ENCODE measurements at places on chromosomes 3 and 15.

GRCh38 chr15:99253381-99254090, 2.3 kb downstream of the LRRC28 start:
- peak; percentile 13 for DNase-seq

- no peak for DNase-seq
Observed at GRCh38 chr3:122957707-122958689, 69.6 kb downstream of the SEMA5B start.

DNA sequence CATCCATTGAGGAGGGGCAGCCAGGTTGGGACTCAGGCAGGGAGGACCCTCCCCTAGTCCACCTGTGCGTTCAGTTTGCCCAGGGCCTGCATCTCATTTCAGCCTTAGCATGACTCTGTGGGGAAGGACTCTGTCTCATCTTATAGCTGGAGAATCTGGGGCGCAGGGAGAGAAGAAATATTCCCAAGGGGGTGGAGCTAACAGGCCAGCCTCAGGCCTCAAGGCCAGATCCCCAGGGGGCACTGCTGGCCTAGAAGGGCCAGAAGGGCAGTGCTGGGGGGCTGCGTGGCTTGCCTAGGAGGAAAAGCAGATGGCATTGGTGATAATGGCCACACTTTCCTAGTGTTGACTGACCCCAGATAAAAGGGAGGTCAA, 10.9 kb downstream of the AMOTL2 start:
- DNase-seq = no peak

- no peak for DNase-seq
Observed at GRCh38 chr15:62880278-62880677, 162.3 kb upstream of the TPM1 start.

GRCh38 chr3:28244491-28244890, 3.1 kb downstream of the CMC1 start:
- no peak for DNase-seq

DNA sequence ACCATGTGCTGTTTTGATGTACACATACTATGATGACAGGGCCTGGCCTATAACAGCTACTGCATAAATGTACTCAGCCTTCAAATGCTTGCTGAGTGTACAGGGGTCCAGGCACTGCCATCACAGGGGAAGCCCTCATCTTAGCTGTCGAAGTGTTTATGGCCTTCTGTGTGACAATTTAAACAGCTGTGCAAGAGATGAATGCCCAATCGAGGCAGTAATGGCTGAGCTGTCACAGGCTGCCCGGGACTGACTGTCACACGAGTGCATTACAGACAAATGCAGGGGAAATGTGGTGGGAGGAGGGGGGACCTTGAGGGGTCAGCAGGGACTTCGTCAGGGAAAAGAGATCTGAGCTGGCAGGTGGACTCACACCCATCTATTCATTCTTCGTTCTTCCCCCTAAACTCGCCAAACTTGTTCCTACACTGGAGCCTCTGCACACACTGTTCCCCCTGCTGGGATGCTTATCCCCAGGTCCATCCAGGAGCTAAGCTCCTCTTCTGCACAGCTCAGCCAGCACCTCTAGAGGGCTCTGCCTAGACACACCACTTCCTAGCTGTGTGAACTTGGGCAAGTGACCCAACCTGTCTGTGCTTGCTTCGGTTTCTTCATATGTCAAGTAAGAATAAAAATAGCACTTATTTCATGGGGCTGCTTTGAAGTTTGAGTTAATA, 156.2 kb upstream of the IQSEC1 start:
- no peak for DNase-seq

GRCh38 chr3:61227799-61228198, 23.5 kb downstream of the FHIT start:
- no peak for DNase-seq

GRCh38 chr3:122810734-122811133, 15.9 kb downstream of the SLC49A4 start:
- no peak for DNase-seq

DNA sequence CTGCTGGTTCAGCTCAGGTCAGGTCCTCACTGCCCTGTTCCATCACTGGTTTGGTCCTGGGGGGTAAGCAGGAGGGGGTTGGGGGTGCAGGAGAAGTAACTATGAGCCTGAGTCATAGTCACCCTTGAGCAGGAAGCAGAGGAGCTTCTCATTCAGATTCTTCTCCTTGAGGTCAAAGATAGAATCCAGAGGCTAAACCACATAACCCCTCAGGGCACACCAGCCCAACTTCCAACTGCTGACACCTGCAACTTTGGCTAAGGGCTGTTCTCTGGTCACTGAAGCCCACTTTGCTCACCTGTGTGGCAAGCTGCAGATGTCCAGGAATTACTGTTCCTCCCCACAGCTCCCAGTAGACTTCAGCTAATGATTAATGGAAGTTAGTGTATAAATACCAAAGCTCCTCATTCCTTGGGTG, 48.8 kb upstream of the LRRFIP2 start:
- no peak for DNase-seq

DNA sequence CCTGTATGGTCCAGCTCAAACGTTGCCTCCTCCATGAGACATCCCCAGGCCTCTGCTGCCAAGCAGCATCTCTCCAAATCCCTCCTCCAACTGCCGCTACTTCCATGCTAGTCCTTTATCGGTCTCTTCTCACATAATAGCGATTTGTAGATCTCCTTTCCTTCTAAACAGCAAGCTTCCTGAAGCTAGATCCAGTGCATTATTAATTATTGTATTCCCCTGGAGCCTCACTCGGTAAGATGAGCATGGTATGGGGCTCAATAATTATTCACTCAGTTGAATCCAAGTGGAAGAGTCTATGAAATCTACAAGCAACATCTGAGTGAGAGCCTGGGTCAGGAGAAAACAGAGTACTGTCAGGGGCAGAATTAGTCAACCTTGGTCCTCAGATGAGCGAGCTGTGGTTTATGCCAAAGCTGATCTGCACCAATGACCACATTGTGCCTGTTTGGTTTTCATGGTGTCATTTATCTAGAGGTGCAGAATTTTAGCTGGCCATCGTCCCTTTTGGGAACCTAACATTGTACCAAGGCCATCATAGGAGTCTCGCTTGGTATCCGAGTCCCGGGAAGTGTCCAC, 93.8 kb upstream of the UBE2E1 start:
- DNase-seq = no peak

- DNase-seq = no peak
Observed at GRCh38 chr15:24878153-24878552, 76.6 kb upstream of the SNRPN start.

DNA sequence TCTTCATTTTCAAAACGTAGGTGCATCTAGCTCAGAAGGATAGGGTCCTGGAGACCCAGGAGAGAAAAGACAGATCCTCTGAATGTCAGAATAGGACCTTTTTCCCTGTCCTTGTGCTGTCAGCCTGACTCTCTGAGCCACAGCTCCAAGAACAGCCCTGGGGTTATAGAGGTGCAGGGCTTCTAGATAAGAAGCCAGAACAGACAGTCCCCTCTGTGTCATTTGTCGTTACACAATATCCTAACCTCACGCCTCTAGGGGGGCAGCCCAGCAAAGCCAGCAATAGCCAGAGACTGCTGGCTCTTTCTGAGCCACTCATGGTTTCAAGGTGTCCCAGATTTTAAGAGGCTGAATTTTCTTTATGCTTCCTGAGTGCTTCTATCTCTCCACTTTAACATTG, 153.2 kb upstream of the THBS1 start:
- no peak for DNase-seq

- DNase-seq = no peak
Observed at GRCh38 chr3:114111060-114111770, 54.7 kb downstream of the QTRT2 start.

DNA sequence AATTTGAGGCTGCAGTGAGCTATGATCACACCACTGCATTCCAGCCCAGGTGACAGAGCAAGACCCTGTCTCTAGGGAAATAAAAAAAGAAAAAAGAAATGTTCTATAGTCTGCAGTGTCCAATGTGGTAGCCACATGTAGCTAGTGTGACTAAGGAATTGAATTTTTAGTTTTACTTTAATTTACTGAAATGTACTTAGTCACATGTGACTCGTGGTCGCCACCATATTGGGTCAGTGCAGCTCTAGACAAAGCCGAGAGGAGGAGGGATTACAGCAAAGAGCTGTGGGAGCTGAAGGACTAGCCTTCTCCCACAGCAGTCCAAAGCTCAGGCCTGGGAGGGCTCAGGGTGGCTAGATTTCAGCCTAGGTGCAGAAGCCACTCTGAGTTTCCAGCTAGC, 65.9 kb upstream of the NTRK3 start:
- DNase-seq = no peak

DNA sequence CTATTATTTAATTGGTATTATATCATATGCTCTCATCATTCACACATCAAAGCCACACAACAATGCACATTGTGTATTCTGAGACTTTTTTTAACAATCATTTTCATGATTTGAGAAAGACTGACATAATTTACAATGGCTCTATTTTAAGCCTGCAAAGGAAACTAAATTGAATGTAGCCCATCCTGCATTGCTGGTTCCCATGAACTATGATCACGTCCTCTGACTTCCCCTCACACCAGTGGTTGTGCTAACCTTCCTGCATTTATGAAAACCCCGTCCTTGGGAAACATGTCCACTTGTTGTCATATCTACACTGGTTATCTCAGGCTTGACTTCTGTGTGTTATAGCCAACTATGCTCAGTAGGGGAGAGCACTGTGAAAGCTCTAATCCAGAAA, 546.2 kb downstream of the MECOM start:
- no peak for DNase-seq

- no peak for DNase-seq
Observed at GRCh38 chr3:59775106-59775505, 725.3 kb upstream of the CFAP20DC start.

DNA sequence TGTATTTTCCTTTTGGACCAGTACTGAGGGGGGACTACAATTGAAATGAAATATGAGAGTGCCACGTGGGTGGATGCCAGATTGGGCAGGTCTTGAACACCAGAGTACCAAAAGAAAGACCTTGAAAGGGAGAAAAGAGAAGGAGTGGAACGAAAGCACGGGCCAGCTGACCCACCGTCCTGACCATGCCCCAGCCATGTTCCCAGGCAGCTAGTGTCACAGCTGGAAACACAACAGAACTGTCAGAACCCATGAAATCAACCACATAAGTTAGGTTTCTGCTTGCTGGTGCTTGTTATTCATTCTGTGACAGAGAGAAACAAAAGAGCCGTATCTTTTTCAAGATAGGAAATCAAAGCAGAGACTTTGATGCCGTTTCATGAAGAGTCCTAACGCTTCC, 268.8 kb downstream of the MEX3B start:
- no peak for DNase-seq

DNA sequence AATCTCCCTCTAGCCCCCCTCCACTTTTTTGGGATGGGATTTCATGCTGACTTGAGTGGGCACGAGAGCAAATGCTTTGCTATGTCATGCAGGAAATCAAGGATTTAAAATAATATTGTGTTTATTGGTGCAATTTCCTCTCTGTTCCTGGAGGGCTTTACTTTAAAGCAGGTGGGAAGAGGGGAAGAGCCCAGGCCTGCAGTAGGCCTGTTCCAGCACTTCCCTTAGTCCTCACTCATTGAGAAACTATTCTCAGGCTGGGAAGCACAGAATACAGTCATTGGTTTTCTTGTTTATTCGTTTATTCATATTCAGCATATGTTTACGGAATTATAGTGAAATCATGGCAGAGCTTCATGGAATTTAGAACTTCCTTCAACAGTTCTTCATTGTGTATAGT, 41.7 kb upstream of the SPSB4 start:
- DNase-seq = no peak

Data from foreskin melanocyte (primary cell).